ENCODE measurements at places on chromosomes 7 and 10. TPM values are rescaled to one million over a fixed set of nuclear protein-coding genes. Genes with fewer than 3 reads are reported as not detected.

The TMEM176A gene
- polyA plus RNA-seq = 21.5 TPM

DNA sequence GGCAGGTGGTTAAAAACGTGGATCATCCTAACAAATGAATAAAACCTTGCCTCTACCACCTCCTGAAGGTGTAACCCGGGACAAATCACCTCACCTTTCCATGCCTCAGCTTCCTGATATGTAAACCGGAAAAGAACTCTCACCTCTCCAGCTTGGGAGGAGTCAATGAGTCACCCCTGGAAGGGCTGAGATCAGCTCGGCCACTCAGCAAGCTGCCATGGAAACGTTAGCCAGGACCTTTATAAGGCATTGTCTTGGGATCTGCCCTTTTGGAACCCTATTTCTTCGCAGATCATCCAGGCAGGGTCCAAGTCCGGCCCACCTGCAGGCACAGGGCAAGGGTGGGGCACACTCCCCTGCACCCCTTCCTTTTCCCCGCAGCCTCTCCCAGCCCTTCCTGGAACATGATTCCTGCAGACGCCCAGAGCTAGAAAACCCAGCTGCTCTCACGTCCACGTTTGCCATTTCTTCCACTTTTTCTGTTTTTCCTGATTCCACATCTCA lies 81.6 kb upstream of the PFKP start:
- DNase-seq = no peak

DNA sequence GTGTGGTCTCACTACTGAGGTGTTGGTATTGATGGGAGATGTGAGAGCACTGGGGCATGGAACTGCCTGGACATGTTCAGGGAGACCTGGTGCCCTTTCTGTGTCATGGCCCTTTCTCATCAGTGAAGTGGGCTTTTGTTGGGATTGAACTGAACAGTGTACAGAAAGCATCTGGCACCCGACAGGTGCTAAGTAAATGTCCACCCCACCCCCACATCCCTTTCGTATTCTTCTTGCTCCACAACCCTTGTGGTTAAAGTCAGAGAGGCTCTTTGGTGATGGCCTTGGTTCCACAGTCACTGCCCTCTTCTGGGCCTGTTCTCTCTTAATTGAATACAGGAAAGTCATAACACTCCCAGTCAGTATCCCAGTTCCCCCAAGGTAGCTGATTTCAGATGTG lies 5.4 kb downstream of the NOM1 start:
- DNase-seq = no peak

GRCh38 chr7:94323844-94324243 lies 70.9 kb upstream of the COL1A2 start:
- peak; percentile 67 for DNase-seq

DNA sequence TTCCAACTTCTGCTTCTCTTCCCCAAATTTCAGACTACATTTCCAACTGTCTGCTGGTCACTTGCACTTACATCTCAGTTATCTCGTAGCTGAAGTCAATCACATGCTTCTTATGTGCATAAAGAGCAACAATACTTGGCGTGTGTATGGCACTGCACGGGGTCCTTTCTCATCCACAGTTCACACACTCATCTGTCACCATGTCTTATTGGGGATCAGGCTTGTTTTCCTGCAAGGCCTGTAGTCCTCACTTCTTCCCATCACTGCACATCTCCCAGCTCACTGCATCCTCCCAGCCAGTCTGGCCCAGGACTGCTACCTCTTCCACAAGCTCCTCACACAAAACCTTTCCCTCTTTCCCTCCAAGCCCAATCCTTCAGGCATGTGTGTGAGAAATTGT lies 35.3 kb downstream of the NUDCD3 start:
- no peak for DNase-seq

GRCh38 chr10:75014516-75015230 lies 96.8 kb upstream of the SAMD8 start:
- DNase-seq = no peak

GRCh38 chr7:128672927-128673517 lies 930 bp downstream of the GARIN1A start:
- DNase-seq = no peak

The OR6B1 gene
- not detected for polyA plus RNA-seq

DNA sequence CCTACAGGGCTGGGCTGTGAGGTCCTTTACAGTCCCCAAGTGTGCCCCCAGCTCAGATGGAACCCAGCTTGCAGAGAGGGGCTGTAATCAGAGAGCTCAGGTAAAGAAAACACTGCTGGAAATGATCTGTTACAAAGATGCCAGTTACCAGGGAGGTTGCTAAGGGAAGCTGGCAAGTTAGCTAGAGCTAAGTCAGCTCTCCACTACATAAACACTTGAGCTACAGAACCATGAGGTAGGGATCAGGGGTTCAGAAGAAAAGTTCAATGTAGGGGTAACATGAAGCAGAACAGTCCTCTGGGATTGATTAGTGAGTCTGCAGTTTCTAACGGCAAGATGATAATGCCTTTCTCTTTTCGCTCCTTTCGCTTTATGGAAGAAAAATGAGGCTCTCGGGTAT lies 53.1 kb upstream of the TM9SF3 start:
- no peak for DNase-seq

The SDK1 gene
- polyA plus RNA-seq = 3.6 TPM

- DNase-seq = no peak
Observed at GRCh38 chr10:127207081-127207480, 10.7 kb upstream of the INSYN2A start.

The FBXL15 gene
- polyA plus RNA-seq = 6.9 TPM

The JAZF1 gene
- 24.9 TPM for polyA plus RNA-seq

The GIMAP2 gene
- 4.9 TPM for polyA plus RNA-seq

GRCh38 chr10:24731942-24732341 lies 8.3 kb upstream of the ARHGAP21 start:
- no peak for DNase-seq

DNA sequence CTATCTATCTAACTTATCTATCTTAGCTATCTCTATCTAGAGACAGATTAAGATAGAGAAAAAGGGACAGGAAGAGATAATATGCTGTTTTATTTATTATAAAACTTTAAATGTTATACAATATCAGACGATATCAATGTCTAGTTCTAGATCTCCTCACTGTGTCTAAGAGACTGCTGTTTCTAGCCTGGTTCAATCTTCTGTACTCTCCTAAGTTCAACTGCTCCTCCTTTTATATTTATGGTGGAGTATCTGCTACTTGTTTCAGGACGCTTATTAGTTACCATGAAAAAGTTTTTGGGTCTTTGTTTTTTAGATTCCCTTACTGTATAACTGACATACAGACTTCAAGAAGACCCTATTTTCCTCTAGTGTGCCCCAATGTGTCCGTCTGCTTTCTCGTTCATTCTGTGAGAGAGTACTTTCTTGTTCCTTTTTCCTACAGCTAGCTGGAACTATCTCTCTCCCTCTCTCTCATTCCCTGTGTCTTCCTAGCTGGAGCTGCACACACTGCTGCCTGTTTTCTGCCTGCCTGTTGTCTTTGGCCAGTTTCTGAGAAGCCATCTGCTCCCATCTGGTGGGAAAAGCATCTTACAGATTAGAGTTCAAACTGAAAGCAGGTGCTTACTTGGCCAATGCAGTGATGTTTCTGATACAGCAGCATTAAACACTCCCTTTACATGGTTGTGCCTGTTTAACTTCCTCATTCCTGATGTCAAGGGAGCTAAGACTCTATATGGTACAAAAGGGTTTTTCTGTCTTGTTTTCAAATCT lies 49.4 kb upstream of the ARL4A start:
- DNase-seq = no peak

DNA sequence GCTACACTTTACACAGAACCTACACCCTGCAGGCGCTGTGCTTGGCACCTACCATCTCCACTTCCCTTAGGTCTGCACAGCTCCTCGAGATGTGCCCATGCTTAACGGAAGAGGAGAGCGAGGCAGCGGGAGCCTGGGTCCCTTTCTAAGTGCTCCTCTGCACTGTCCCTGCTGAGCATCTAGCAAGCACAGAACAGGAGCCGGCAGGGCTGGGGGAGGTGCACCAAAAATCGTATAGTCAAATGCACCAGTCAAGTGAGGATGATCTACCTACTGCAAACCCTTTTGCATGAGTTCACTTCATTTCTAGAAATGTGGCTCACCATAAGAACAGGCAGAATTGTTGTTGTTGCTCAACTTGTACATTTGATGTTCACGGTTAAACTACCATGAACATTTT lies 267.7 kb downstream of the TNS3 start:
- no peak for DNase-seq

The SLC26A3 gene
- polyA plus RNA-seq = not detected

GRCh38 chr7:44956157-44956766 lies 22.6 kb downstream of the MYO1G start:
- no peak for DNase-seq

- DNase-seq = no peak
Observed at GRCh38 chr7:75756991-75757676, 14.9 kb downstream of the CCL26 start.

DNA sequence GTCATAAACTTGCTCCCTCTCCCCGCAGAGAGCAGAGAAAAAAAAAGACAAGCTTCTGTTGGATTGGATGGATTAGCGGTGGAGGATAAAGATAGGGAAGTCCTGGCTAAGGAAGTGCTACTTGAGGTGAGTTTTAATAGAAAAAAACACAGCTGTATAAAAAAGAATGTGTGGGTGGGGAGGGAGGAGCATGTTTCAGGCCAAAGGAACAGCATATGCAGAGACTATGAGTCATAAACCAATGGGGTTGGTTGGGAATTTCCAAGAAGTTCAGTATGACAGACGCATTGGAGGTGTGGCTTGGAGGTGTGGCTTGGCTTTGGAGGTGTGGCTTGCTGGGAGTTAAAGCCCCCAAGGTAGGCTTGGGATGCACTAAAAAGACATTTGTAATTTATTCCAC lies 103.0 kb upstream of the LSM8 start:
- no peak for DNase-seq

GRCh38 chr7:120996333-120996987 lies 7.9 kb downstream of the CPED1 start:
- DNase-seq = peak; percentile 71

GRCh38 chr10:89347701-89348457 lies 20.1 kb downstream of the IFIT3 start:
- DNase-seq = no peak

- DNase-seq = no peak
Observed at GRCh38 chr10:13637303-13637856, 50.6 kb downstream of the PRPF18 start.

DNA sequence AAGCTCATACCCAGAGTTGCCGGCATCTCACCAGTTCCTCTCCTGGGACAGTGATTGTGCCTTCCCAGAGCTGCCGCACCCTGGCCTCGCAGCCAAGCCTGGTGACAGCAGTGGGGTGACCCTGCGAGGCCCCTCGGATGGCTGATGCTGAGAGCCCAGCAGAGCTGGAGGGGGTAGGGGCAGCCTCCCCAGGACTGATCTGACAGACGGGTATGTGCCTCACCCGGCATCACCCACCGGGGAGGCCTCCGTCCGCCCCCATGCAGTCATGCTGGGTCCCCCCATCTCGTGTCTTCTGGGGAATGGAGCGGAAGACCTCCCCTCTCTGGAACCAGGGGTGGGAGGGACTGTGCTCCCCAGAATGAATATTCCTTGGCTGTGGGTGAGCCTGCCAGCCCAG lies 82.3 kb downstream of the LHPP start:
- no peak for DNase-seq

The GRID2IP gene
- polyA plus RNA-seq = 0.18 TPM
